ENCODE measurements at places on chromosomes 3 and 15.

- DNase-seq = no peak
Measured at GRCh38 chr15:75736256-75736655, 23.6 kb upstream of the CSPG4 start.

GRCh38 chr3:65284961-65285360 is 597.2 kb upstream of the ADAMTS9 start:
- DNase-seq = no peak

DNA sequence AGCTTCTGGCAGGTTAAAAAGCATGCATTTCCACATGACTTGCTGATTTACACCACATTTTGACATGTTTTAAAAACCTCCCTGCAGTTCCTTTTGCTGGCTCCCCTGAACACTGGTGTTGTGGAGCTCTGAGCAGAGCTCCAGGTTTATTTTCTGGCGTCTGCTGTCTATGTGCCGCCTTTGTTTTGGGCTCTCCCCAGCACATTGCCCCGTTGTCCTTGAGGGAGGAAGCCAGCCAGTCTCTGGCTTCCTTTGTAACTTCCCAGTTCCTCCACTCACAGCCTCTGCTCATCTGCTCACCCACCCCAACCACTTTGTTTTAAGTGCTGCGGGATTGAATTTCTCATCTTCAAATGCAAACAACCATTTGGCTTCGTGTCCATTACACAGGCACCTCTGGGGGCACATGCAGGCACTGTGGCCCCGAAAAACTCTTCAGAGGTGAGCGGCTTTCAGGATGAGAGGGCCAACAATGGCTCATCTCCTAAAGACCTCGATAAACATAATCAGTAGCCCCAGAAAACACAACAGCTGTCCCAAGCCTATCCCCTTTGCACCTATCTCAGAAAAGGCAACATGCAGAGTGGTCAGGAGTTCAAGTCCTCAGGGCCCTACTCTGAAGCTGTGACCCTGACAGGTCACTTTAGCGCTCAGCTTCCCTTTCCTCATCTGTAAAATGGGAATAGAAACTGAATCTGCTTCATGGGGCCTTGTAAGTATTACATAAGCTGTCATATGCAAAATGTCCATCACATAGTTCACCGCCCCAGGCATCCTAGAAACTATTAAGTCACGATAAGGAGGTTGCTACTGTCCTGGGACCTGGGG is 1.3 kb upstream of the MEF2A start:
- no peak for DNase-seq

DNA sequence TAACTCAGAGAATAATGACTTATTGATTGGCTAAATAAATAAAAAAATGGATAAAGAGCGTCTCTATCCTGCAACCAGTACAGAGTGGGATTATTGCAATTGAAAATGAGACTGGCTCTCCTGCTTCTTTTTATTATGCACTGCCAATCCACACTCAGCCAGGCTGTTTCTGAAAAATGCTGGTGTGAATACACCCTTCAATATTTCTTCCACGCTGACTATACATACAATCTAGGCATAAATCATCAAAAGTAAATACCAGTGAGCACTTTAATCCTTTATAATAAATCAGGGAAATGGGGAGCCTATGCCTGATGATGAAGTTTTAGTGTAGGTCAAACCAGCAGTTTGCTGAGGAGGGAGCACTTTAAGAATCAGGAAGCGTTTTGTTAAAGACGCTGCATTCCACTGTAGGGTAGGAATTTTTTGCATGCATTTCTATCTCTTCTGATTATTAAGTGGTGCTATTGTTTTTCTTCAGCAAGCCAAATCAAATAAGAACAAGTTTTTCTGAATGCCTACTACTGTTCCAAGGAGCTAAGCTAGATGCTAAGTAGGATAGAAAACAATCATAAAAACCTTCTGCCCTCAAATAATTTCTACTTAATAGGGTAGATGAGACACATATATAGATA is 781.5 kb downstream of the TBL1XR1 start:
- no peak for DNase-seq

DNA sequence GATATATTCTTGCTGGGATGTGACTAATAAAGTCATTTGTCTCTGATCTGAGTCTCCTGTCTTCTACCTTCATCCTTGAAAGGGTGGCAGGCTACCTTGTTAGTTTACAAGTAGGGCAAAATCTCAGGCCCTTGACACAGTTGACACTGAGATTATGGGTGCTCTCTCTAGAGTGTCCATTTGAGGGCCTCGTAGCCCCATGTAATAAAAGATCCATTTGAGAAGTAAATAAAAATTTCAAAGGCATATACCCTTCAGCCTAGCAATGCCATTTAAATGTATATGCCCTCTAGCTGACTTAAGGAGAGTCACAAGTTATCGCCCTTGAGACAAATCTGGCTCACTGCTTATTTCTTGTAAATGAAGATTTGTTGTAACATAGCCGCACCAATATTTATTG is 98.6 kb downstream of the TCF12 start:
- no peak for DNase-seq

GRCh38 chr3:29751647-29752314 is 470.9 kb downstream of the RBMS3 start:
- DNase-seq = no peak

- DNase-seq = no peak
Measured at GRCh38 chr3:174620138-174620537, 239.0 kb upstream of the NAALADL2 start.

DNA sequence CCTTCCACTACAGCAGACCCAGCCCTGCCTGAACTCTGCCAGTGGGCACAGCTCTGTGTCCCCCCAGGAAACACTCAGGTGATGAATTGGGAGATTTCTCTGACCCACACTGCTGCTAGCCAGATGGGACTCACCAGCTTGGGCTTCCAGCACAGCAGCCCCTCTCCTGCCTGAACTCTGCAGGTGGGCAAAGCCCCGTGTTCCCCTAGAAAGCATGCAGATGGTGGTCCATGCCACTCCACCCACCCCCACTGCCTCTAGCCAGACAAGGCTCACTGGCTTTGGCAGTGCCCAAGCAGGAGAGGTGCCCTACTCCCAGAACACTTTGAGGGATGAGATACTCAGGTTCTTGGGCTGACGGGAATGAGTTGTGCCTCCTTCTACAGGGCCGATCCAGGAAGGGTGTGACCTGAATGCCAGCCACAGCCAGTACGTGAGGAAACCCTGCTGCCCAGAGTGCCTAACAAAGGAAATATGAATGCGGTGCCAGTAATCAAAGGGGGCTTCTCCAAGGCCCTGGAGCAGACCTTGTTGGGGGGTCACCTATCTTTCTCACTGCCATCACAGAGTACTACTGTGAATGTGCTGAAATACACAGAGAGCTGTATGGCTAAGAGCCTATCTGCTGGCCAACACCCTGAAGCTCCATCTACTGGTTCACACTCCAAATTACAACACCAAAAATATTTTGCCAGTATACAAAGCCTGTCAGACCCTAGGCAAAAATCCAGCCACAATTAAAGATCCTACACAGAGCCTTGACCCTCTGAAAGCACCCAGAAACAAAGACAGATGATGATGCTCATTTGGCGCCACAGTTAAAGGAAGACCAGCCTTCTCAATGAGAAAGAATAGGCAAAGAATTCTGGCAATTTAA is 61.9 kb downstream of the BTLA start:
- DNase-seq = no peak

GRCh38 chr3:26191556-26191955 is 401.7 kb downstream of the OXSM start:
- DNase-seq = no peak

GRCh38 chr3:187811585-187812250 is 66.5 kb upstream of the BCL6 start:
- no peak for DNase-seq

Measured in effector CD8-positive, alpha-beta T cell (primary cell).